ENCODE measurements at places on chromosomes 5 and 9.

GRCh38 chr5:77773734-77774280, 2.3 kb downstream of the TBCA start:
- no peak for DNase-seq

- no peak for DNase-seq
Measured at GRCh38 chr9:132562306-132562573, 20.2 kb upstream of the BARHL1 start.

GRCh38 chr5:1036504-1037122, 28.0 kb downstream of the NKD2 start:
- DNase-seq: no peak

- DNase-seq: no peak
Measured at GRCh38 chr5:59231221-59231931, 648.5 kb downstream of the RAB3C start.

DNA sequence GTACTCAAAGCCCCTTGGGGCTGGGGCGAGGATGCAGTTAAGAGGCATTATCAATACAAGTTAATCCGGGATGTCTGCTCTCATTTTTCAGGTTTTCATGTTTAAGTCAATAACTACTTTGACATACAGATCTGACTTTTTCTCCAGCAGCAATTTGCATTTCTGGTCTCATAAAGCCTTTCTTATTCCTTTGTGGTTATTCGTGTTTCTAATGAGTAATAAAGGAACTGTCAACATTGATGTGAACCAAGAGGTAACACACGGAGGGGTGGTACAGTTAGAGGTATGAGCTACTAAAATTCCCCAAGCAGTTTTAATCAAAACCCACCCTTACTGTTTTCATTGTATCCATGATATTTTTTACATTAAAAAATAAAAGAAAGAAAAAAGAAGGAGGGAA, 138.0 kb upstream of the NFIB start:
- no peak for DNase-seq

DNA sequence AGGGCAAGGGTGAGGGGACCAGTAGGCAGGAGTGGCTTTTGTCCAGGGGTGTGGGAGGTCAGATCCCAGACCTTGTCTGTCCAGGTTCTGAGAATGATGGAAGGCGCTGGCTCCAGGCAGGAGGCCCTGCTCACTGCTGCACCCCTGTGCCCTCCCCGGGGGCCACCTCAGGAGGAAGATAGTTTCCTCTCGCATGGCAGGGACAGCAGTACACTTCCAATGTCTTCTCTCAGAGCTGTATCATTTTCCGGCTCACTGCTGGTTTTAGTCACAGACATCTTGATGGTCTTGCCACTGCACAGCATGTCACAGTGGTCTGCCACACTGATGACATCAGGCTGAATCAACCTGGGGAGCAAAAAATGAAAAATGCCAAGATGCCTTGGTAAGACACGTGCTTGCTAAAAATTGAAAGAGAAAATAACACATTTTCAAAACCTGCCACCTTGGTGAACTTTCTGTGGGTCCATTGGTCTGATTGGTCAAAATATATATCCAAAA, 3.3 kb upstream of the SLC6A3 start:
- DNase-seq: no peak

GRCh38 chr5:79772651-79773050, 83.0 kb downstream of the CMYA5 start:
- no peak for DNase-seq

- no peak for DNase-seq
Measured at GRCh38 chr5:37886242-37886905, 46.5 kb upstream of the GDNF start.

GRCh38 chr5:10601246-10602030, 37.6 kb downstream of the ANKRD33B start:
- DNase-seq: no peak

- DNase-seq: no peak
Measured at GRCh38 chr9:133167096-133167730, 3.5 kb upstream of the GBGT1 start.

- DNase-seq: no peak
Measured at GRCh38 chr5:16178745-16179372, 732 bp downstream of the MARCHF11 start.

- DNase-seq: no peak
Measured at GRCh38 chr5:53871775-53872174, 311.3 kb downstream of the NDUFS4 start.

- DNase-seq: no peak
Measured at GRCh38 chr9:110334183-110334582, 3.5 kb downstream of the TXNDC8 start.

DNA sequence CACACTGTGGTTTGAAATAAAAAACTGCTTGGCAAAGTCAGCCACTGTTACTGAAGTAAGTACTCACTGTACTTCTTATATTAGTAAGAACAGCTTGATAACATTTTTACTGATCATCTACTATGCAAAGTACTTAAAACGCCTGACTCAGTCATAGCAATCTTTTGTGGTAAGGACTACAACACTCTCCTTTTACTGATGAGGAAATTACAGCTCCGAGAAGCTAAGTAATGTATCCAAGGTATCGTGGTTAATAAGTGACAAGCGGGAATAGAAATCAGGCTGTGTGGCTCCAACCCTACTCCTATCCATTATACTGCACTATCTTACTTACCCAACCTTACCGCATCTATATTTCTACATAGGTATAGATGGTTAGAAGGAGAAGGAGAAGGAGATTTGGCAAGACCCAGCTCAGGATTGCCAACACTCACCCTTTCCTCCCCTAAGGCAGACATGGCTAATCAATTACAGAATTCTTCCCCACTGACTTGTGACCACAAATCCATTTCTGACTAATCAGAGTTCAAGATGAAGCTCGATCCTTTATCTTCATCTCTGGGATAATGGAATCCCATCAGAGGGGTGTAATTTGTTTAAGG, 281.4 kb downstream of the SPOCK1 start:
- no peak for DNase-seq

GRCh38 chr5:113150221-113150620, 173.6 kb downstream of the DCP2 start:
- no peak for DNase-seq
